SJCRH30 (cell line): ENCODE measurements at places on chromosomes 13 and 19. TPM values are rescaled to one million over a fixed set of nuclear protein-coding genes. Genes with fewer than 3 reads are reported as not detected.

- DNase-seq = no peak
Observed at GRCh38 chr13:40026174-40026585, 370.7 kb downstream of the COG6 start.

GRCh38 chr19:14770136-14770535 is 8.2 kb downstream of the ADGRE2 start:
- DNase-seq = no peak

GRCh38 chr19:56148096-56148495 is 7.0 kb downstream of the ZNF444 start:
- DNase-seq = no peak

- no peak for DNase-seq
Observed at GRCh38 chr13:91045351-91046034, 302.0 kb upstream of the MIR17HG start.

- no peak for DNase-seq
Observed at GRCh38 chr19:33216198-33216830, 9.3 kb downstream of the SLC7A10 start.

- peak; percentile 83 for DNase-seq
Observed at GRCh38 chr19:18594096-18594823, 5.7 kb downstream of the REX1BD start.

Gene SCN1B
- total RNA-seq = 1.2 and 2.3 TPM in 2 replicates

Gene METTL21C
- total RNA-seq = not detected in 2 replicates

Gene ZNF837
- 0.30 and 0.47 TPM in 2 replicates for total RNA-seq

Gene PTPRH
- total RNA-seq = 0.94 and 1.4 TPM in 2 replicates
